ENCODE measurements at places on chromosomes 1 and 21.
A peak's percentile ranks its signal among the peaks of the same experiment; 100 is the strongest.

DNA sequence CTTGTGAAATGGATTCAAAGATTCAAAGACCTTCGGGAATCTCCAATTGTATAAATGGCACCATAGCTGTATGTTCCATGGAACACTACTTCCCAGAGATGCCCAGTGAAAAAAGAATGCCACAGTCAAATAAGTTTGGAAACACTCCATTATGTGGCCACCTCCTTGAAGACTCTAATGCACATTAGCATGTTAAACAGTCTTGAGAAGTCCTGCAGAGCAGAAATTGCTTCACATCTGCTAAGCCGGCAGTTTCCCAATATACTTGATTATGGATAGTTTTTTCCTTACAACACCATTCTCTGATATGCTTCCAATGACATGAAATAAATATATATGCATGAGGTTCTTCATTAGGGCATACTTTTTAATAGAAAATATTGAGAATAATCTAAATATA, 12.7 kb upstream of the SELE start:
- DNase-seq: no peak

DNA sequence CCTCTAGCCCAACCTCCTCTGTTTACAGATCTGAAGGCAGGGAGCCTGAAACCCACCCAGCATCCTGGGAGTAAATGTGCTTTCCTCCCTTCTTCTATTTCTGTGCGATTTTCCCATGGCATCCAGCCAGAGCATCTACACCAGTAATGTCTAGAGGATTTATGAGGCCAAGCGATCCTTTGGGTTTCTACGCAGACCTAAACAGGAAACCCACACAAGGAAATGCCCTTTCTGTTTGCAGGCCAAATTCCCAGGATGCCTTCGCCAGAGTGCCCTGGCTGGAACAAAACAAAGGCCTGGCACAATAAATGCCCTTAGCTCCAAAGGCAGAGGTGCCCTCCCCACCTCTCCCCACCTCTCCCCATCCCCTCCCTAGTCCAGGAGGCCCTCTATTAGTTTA, 110.5 kb upstream of the CDC42BPA start:
- no peak for DNase-seq

GRCh38 chr1:35097224-35097623, 18.0 kb downstream of the ZMYM1 start:
- no peak for DNase-seq

DNA sequence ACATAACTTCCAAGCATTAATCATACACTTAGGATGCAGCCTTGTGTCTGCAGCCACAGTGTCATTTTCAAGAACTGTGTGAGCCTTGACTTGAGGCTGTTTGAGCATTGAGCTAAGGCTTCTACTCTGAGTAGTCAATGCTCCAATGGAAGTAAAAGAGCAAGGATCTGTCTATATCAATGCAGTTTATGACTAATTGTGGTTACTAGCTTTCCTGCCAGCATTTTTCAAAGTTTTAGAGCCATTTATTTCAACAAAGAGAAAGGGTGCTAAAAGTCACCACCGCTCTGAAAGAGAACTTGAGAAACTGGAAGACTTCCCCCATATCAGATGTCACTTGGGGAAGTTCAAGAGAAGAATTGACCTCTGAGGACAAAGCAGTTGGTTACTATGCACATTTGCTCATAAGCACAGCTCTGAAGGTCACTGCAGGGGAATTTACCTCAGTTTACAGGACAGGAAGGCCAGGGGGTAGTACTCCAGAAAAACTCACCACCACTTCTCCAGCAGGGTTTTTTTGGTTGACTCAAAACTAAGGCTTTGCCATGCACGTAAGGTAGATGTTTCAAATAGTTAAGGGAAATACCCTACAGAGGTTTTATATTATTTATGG, 24.5 kb upstream of the RGS1 start:
- DNase-seq: no peak

- DNase-seq: peak; percentile 2
Observed at GRCh38 chr1:61620536-61620935, 104.4 kb downstream of the TM2D1 start.

- no peak for DNase-seq
Observed at GRCh38 chr1:170887726-170888125, 47.6 kb upstream of the MROH9 start.

- DNase-seq: no peak
Observed at GRCh38 chr1:56837244-56837939, 17.2 kb upstream of the C8A start.

DNA sequence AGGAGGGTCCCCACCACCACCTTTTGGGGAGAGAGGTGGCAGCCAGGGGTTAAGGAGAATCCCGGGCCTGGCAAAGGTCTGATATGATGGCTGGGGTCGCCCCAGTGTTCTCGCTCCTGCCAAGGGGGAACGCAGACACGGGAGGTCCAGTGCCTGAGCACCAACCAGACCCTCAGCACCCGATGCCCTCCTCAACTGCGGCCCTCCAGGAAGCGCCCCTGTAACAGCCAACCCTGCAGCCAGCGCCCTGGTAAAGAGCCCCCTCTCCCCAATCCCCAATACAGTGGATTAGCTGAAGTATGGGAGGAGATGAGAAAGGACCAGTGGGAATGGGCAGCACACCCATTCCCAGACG, 10.4 kb downstream of the ADAMTSL4 start:
- no peak for DNase-seq

GRCh38 chr1:79726911-79727310, 720.4 kb upstream of the ADGRL4 start:
- DNase-seq: no peak

GRCh38 chr1:235442788-235443429, 61.3 kb downstream of the B3GALNT2 start:
- DNase-seq: no peak

DNA sequence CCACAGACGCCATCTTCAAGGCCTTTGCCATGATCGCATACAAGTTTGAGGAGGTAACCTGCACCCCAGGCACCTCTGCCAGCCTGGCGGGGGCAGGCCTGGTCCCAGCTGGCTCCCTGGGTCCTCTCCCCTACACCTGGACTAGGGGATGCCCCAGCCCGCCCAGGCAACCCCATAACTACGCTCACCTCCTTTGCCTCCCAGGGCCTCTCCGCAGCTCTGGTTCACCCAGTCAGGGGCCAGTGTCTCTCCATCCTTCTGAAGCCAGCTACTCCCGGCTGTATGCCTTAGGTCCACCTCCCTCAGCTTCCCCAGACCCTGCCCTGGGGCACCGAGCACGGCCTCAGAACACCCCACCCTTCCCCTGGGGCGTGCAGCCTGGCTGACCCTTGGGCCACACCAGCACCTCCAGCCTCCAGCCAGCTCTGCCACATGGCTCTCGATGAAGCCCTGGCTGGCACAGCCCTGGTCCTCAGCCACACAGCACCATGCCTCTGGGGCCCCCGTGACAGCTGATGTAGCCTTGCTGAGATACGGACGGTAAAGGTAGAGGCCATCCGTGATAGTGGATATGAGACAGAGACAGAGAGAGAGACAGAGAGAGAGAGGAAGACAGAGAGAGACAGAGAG, 80.4 kb upstream of the COL6A1 start:
- no peak for DNase-seq

- DNase-seq: no peak
Observed at GRCh38 chr1:10168912-10169514, 41.4 kb upstream of the KIF1B start.

GRCh38 chr1:22471078-22471477, 19.4 kb downstream of the ZBTB40 start:
- DNase-seq: no peak

DNA sequence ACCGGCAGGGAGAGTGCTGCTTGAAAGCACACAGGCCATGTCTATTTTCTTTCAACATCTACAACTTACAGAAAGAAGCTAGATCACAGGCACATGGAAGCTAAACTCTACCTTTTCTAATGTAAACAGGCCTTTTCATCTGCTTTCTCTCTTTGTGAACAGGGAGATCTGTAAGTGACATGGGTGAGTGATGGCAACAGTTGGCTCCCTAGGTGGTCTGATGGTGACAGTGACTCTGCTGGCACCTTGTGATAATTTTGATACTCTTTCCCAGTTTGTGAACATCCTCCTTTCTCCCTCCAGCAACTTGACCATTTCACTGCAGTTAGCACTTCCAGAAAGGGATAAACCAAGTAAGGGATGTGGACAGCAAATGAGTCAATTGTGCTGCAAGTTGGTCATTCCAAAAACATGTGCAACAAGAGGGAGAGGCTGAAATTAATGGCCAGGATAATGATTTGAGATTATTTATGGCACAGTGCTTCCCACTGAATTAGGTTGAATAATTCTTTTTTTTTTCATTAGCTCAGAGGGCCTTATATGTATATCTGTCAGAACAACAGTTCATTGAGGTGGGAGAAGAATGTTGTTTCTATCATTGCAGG, 89.5 kb downstream of the XCL2 start:
- no peak for DNase-seq

- DNase-seq: no peak
Observed at GRCh38 chr1:232405781-232406180, 224.2 kb downstream of the SIPA1L2 start.

- no peak for DNase-seq
Observed at GRCh38 chr1:218938259-218938658, 235.4 kb upstream of the LYPLAL1 start.

- peak; percentile 84 for DNase-seq
Observed at GRCh38 chr1:15430787-15431570, 7.3 kb upstream of the CTRC start.

DNA sequence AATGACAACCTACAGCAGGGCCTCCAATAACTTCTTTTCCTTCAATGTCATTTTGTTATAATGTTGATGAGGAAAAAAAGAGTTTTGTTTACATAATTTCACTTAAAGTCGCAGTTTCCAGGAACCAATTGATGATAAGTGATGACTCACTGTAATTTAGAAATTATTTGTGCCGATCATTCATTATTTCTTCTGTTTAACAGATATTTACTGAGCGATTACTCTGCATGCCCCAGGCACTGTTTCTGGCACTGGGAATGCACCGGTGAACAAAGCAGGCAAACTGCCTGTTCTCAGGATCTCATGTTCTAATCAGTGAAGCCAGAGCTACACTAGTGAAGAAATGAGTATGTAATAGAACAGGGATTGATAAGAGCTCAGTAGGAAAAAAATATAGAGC, 403.4 kb downstream of the NTNG1 start:
- DNase-seq: no peak

- DNase-seq: no peak
Observed at GRCh38 chr1:175628548-175629317, 114.7 kb downstream of the TNR start.

GRCh38 chr1:150473659-150474058, 13.6 kb upstream of the TARS2 start:
- DNase-seq: no peak

DNA sequence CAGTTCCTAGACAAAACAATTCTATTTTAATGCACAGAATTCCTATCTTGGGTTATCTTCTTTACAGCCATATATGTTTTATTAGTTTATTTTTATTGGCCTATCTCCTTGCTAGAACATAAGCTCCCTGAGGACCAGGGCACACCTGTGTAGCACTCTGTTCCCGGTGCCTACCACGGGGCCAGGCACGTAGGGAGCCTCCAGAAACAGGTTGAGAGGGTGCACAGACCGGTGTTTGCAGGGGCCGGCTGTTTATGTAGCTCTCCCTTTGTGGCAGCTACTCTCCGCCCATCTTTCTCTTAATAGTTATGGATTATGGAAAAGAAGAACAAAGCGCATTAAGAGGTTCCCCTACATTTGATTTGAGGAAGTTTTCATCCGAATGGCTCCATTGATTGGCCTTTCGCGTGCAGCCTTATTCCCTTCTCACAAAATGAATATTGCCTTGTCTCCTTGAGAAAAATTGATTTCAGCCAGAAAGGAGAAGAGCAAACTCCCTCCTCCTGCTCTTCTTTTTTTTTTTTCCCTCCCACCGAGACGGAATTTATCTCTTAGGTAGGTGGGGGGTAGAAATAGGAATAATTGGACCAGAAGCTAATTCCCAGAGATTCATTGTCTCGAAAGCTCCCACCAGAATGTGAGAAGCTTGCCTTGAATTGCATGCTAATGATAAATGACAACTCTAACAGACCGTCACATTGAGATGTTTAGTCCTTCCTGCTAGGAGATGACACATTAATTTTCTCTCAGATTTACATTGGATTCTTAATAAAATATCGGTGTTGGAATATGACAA, 447.4 kb downstream of the CAMTA1 start:
- peak; percentile 9 for DNase-seq

DNA sequence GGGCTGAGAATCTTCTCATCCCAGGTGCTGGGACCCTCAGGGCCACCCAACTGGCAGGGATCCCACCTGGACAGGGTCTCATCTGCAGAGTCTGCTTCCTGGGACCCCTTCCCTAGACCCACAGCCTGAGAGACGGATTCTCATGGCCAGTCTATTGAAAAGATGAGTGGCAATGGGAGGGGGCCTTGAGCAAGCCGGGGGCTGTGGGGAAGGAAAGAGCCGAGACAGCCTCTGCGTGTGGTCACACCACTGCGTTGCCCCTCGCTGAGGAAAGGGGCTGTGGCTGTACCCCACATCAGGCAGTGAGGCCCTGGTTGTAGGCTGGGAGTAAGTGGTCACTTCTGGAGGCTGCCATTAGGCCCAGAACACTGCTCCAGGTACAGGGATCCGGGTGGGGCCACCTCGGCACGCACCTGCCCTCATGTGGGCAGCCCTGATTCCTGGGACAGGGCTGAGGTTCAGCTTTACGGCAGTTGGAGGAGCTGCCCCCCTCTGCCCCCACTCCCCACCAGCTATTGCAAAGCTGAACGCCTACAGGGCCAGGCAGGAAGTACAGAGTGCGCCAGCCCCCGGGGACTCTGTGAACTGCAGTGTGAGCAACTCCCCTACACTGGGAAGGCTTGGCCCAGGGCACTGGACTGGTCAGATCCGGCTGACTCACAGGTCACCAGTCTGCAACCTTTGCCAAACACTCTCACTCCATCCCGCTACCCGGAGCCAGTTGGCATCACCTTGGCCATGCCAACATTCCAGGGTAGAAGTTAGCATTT, 106.9 kb downstream of the RIPK4 start:
- no peak for DNase-seq

DNA sequence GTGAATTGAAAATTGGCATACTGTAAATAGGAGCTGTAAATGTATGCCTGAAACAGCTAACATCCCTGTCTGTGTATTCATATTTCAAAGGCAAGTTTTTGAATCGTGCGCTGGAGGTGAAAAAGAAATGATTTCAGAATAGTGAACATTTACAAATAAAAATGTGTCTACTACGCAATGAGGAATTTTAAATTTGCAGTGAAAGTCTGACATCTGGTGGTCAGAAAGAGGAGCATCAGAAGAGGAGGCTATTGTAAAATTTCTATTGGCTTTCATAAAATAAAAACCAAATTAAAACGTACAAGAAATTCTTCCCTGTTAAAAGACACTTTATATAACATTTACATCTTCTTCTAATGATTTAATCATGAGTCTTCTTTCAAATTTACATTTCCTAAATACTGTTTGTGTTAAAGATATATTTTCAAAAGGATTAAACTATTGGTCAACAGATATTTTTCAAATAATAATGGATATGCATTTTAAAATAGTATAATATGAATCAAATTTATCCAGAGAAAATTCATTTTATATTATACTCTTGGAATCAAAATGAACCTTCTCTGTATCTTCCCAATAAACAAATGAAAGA, 113.7 kb upstream of the RRP15 start:
- DNase-seq: peak; percentile 84
